GM12865 (cell line): ENCODE measurements at places on chromosomes 11 and 22.

DNA sequence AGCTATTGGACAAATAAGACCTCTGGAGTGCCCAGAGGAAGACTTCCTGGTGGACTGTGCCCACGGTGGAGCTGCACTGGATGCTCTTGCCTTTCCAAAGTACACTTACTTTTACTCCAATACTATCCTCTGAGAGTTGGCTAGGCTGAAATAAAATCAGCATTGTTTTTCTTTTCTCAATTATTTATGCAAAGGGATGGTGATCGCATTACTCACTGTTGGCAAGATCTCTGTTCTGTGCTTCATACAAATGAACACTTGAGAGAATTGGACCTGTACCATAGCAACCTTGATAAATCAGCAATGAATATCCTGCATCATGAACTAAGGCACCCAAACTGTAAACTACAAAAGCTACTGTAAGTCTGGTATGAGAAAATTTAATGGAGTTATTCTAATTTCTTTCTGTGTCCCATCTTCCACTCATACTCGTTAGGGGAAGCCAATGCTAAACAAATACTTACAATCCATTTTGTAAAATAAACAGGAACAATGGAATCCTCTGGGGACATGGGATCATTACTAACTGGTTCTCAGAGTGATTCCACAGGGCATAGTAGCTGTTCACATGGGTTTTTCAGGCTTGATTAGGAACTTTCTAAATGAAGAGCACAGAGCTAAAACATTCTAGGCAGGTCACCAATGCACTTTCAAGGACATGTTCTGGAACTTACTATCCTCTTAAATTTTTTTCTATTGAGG, 26.3 kb downstream of the NLRP14 start:
- DNase-seq, result no peak

DNA sequence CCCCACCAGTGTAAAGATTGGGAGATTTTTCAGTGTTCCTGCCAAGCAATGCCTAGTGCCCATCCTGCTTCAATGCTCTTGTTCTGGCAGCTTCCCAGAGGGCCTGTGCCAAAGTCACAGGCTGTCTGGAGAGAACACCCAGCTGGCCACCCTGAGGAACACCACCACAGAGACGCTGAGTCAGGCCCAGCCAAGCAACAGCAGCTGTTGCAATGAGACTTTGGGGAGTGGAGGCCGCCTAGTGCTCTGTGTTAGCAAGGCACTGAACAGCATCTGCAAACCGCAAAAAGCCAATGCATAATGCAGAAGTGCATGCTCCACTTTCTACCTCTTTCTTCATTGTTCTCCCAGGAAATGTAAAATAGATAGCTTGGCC, 168.1 kb downstream of the NXPE2 start:
- no peak for DNase-seq

- DNase-seq, result no peak
These were observed 3.9 kb upstream of the MUC15 start for GRCh38 chr11:26575946-26576345.

- DNase-seq, result no peak
These were observed 79.0 kb upstream of the HEPHL1 start for GRCh38 chr11:93942176-93942575.

DNA sequence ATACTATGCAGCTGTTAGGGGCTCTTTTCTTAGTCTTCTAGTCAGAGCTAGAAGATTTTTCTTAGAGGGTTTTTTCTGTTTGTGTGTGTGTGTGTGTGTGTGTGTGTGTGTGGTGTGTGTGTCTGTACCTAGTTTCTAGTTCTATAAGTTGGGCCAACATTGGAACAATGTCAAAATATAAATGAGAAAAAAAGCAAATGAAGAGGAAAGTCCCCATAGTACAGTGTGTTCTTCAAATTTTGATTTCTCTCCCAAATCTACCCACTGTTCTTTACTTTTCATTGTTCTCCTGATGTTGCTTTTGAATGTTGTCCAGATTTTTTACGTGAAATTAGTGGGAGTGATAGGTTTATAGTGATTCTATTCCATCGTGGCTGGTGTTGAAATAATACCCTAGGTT, 2153.4 kb upstream of the RAG2 start:
- DNase-seq, result no peak

DNA sequence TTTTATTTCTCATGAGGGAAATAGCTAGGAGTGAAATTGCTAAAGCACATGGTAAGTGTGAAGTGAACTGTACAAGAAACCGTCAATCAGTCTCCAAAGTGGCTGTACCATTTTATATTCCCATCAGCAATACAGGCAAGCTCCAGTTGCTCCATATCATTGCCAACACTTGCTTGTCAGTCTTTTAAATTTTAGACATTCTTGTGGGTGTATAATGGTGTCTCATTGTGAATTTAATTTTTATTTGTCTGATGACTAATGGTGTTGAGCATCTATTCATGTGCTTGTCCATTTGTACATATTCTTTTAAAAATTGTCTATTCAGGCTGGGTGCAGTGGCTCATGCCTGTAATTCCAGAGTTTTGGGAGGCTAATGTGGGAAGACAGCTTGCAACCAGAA, 34.1 kb upstream of the SMCO4 start:
- no peak for DNase-seq

- DNase-seq, result no peak
These were observed 668.0 kb downstream of the ETS1 start for GRCh38 chr11:127919206-127920000.

- no peak for DNase-seq
These were observed 199.9 kb downstream of the FAM181B start for GRCh38 chr11:82533628-82534327.

GRCh38 chr11:12275818-12276217, 101.6 kb upstream of the PARVA start:
- DNase-seq, result no peak

GRCh38 chr11:112042161-112042960, 17.2 kb downstream of the DLAT start:
- DNase-seq, result no peak

DNA sequence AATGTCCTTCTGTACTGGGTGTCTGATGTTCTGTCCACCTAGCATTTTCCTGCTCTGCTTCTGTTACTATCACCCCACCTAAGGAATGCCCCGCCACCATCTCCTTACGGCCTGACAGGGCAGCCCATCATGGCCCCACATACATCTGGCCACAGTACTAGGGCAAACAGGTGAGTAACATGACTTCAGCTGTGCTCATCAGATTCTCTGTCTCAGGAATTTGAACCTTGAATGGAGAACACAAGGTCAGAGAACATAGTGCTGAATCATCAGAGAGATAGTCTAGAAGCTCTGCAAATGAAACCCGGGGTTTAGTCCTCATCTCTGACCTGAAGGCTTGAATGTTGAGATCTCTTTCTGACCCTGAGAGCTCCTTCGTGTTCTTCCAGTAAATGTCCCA, 32.4 kb downstream of the ZC3H12C start:
- no peak for DNase-seq

- DNase-seq, result no peak
These were observed 11.4 kb downstream of the OR10D3 start for GRCh38 chr11:124194293-124195188.

DNA sequence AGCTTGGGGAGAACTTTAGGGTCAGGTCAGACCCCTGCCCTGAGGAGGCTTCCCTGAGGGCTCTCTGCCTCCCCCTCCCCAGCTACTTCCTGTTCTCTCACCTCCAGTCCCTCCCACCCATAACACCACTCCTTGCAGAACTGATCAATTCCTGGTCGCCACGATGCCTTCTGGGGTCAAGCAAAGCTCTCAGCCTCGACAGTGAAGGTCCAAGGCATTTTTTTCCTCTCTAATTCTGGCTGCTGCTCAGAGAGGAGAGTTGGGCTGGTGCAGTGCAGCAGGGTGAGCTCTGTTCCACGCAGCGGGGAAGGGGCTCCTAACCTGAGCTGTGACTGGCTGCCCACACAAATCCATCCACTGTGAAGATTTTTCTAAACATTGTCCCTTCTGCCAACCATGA, 628.4 kb downstream of the BRD1 start:
- no peak for DNase-seq

GRCh38 chr11:71472941-71473792, 20.2 kb downstream of the NADSYN1 start:
- no peak for DNase-seq

DNA sequence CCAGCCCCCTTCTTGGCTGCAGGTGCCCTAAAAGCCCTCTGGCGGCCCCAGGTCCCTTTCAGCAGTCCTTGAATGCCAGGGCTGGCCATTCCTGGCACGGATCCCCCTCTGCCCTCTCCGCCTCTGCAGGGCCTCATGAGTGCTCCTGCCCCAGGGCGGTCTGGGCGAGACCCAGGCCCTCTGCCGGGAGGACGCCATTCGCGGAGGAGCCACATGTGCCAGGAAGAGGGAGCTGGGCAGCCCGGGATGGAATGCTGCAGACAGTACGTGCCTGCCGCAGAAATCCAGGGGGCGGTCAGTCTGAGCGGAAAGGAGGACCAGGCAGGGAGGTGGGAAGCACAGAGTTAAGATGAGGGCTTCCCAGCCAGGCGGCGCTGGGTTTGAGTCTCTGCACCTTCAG, 2.8 kb downstream of the CABP7 start:
- no peak for DNase-seq

DNA sequence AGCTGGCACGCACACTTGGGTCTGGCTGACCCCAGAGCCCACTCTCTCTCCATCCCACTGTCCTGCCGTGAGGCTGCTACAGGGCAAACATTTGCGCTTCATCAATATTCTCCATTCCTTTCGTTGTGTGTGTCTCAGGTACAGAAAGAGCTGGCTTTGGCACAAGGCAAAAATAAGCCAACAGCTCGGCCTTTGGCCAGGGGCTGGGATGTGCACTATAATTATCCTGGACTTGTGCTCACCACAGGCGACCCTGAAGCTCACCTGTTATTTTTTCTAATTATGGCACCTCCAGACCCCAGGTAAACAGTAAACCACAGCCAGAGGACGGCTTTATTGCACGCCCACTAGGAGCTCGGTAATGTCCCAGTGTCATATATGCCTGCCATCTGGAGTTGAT, 10.9 kb downstream of the ZMAT5 start:
- no peak for DNase-seq

DNA sequence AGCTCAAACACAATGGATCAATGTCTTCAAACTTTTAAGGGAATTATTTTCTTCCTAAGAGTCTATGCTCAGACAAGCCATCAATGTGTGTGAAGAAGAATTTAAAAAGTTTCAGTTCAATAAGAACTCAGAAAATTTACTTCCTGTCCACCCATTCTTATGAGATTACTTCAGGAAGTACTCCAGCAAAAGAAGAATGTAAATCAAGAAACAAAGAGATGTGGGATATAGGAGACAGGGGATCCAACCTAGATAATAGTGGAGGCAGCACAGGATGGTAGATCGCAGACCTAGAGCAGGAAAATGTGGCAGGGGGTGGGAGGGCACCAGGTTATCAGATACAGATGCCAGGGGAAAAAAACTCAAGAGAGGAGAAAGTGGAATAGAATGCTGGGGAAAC, 170.6 kb downstream of the MPPED1 start:
- DNase-seq, result no peak

DNA sequence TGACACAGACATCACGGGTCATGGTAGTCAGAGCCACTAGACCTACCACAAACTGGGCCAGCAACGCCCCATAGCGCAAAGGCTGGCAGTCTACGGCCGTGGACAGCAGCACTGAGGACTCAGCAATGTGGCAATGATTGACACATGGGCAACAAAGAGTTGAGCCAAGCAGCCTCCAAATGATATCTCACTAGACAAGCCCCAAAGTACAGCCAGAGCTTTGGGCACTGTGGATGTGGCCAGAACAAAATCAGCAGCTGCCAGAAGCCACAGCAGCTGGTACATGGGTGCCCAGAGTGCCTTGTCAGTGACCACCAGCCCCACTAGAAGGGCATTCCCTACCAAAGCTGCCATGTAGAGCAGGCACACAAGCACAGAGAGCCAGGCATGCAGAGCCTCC, 11.2 kb upstream of the UBQLNL start:
- DNase-seq, result no peak

GRCh38 chr11:4607096-4607495, 935 bp downstream of the TRIM68 start:
- no peak for DNase-seq

GRCh38 chr11:119474682-119475596, 52.0 kb upstream of the THY1 start:
- peak; percentile 66 for DNase-seq

- peak; percentile 55 for DNase-seq
These were observed 7.7 kb downstream of the LHFPL7 start for GRCh38 chr22:24938741-24939341.

- no peak for DNase-seq
These were observed 177.5 kb upstream of the E2F8 start for GRCh38 chr11:19418221-19418620.

GRCh38 chr11:2300290-2300935, 1.3 kb downstream of the C11orf21 start:
- no peak for DNase-seq

DNA sequence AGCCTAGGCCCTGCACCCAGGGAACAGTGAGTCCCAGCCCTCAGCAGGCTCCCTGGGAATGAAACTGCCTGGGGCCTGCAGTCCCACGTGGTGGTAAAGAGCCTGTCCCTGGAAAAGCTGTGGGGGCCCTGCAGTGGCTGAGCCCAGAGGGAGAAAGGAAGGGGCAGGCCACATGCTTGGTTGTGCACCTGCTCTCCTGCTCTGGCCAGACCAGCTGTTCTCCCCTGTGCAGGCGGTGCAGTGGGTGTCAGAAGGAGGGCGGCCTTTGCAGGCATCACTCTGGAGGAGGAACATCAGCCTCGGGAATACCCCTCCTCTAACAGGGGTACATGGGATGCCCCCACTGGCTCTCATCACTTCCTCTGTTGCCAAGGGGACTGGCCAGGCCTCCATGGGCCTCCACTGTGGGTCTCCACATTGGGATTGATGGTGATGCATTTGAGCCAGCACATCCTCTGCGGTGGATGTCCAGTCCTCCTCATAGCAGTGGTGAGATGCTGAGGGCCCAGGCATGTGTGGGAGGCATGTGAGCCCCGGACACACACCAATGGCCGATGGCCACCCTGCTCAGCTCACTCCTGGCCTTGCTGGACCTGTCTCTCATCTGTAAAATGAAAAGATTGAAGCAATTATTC, 690.4 kb downstream of the BRD1 start:
- no peak for DNase-seq

DNA sequence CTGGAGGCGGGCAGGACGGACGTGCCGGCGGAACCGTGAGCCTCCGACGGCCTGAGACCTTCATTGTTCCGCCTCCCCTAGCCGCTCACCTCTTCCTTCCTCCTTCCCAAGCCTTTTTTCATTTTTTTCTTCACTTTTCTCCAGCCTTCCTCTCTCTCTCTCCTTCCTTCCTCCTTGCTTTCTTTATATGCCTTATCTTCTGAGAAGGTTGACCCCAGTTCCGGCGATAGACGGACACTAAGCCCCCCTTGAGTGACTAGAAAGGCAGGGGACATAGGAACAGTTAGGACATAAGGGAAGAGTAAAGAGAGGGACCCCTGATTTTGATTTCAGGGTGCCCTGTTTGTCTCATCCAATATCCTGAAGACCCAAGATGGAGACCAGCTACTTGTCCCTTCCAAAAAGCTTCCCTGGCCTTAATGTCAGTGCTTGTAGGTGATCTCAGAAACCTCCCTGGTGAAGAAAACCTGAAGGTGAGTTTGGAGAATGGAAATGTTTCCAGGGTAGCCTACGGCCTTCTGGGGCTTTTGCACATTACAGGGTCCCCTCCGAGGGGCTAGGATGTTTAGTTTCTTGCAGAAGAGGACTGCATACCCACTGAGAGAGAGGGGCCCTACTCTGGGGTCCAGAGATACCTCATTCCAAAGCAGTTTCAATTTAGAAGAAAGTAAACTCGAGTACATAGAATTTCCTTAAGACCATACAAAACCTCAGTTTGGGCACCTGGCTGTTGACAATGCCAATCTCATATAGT, 3.5 kb downstream of the ADM start:
- DNase-seq, result no peak
